Mesothelial cell of epicardium (in vitro differentiated cells): ENCODE measurements at places on chromosomes 5 and 9.

- no peak for DNase-seq
Observed at GRCh38 chr5:54454602-54455001, 897 bp upstream of the HSPB3 start.

- DNase-seq, result no peak
Observed at GRCh38 chr5:16179511-16179935, at the start of gene MARCHF11. Gene MARCHF11 (minus strand): TSS chr5:16179791. CDS start chr5:16179575, 216 bp downstream.

GRCh38 chr9:106602344-106602743 lies 260.6 kb upstream of the ZNF462 start:
- no peak for DNase-seq

DNA sequence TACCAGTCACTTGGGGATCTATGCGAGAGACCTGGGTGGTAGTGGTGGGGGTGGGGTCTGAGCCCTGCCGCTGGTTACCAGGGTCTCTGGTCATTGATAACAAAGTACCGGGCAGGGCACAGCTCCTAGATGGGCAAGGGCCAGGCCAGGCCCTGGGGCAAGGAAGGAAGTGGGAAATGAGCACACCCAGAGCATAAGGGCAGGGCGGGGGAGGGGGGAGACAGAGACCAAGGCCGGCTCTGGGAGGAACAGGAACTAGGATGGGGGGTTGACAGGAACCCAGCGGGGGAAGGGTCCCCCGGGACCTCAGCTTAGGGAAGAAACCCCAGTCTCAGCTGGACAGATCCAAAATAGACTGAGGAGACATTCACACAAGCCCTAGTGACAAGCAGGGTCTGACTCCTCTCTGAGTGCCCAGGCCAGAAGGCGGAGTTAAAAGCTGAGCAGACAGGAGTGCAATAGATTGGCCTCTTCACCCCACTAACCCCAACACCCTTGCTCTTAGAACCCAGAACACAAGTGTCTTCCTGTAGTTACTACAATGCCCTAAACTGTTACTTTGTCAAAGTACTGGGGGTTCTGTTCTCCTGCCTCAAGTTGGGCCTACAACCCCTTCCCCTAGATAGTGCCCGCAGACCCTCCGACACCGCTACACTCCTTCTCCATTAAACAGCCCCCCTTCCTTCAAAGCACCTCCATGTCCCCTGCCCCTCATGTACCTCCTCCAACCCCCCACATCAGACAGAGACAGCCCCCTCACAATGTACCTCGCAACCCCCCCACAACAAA lies 628 bp downstream of the ATOSB start:
- DNase-seq, result no peak

DNA sequence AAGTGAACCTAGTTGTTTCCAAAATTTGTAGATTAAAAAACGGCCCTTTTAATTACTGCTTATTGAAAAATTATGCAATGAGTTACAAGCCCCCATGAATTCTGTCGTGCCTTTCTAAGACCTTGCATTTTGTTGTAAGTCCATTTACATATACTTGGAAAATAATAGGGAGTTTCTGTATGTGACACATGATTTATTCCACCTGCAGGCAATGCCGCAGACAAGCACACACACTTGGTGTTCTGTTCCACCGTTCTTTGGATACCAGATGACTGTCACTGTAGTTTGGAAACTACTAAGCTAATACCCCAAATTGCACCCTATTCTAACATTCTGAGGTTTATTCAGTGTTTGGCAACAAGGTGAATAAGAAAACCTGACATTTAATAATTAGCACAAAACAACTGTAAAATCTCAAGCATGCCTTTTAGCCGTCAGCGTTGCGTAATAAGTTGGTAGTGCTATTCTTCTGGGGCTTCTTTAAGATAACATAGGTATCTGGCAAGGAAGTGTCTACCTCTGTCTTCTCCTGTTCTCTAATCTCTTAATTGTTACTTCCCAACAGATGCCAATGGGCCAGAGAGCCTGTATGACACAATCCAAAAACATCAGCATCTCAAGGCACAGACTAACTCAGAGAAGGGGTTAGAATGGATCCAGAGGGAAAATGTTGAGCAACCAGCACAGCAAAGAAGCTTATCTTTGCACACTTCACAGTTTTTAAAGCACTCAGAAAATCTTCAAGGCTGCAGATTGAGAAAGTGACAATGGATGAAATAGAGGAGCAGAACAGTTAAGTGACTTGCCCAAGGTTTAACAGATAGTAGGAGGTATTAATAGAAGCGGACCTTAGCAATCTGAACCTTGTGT lies 48.2 kb upstream of the DPYSL3 start:
- no peak for DNase-seq

GRCh38 chr9:20319641-20320337 lies 302.5 kb downstream of the MLLT3 start:
- no peak for DNase-seq

DNA sequence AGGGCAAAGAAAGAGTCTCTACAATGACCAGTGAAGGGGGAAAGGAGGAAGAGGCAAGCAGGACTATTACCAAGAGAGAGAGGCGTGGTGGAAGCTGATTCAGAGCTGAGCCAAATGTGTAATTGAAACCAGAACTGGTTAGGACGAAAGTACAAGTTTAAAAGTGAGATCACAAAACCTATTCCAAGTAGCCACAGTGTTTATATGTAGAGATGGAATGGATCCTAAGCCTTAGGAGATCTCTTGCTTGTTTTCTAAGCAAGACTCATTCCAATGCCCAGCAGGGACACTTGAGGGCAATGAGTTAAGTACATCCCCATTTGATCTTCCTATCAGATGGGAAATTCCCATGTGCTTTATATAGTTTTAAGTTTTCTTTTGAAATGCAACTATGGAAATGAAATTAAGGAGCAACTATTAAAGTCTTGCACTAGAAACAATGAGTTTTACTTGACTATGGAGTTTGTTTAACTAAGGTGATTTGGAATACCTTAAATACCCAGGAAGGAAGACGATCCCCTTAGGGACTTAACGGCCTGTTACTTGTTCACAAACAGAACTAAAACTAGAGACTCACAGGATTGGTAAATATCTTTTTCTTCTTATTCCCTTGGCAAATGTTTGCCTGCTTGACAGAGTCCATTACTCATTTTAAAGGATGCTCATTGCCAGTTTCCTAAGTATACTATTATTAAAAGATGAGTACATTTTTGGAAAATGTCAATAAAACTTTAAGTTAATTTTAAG lies 51.1 kb upstream of the SNX2 start:
- no peak for DNase-seq
